ENCODE measurements at places on chromosomes 2 and 18. TPM values are rescaled to one million over a fixed set of nuclear protein-coding genes. Genes with fewer than 3 reads are reported as not detected.

SERPINB10 gene
- total RNA-seq, result not detected

DES gene
- total RNA-seq, result not detected

KYNU gene
- total RNA-seq, result not detected

SKOR2 gene
- not detected for total RNA-seq

Measured in activated CD4-positive, alpha-beta T cell treated with anti-CD3 and anti-CD28 coated beads, Interleukin-2, amount 10 ng/mL, durations not matched to agents 24 days and 14 days (primary cell).